ENCODE measurements at places on chromosomes 11 and 22.

DNA sequence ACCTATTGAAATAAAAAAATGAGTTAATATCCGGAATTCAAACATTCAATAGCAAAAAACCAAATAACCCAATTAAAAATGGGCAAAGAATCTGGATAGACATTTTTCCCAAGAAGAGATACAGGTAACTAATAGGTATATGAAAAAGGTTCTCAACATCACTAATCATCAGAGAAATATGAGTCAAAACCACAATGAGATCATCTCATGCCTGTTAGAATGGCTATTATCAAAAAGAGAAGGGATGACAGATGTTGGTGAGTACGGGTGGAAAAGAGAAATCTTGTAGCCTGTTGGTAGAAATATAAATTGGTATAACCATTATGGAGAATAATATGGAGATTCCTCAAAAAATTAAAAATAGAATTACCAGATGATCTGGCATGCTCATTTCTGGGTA is 26.9 kb upstream of the OR6M1 start:
- no peak for DNase-seq

- DNase-seq, result peak; percentile 75
Observed at GRCh38 chr11:63985812-63986155, 454 bp upstream of the OTUB1 start.

GRCh38 chr11:2911785-2912391 is 17.3 kb downstream of the PHLDA2 start:
- no peak for DNase-seq

- peak; percentile 22 for DNase-seq
Observed at GRCh38 chr11:114348200-114349191, 51.8 kb downstream of the C11orf71 start.

GRCh38 chr11:72958791-72959190 is 144.6 kb downstream of the ATG16L2 start:
- DNase-seq, result no peak
